BJ (cell line): ENCODE measurements at places on chromosomes 6 and 20.

- DNase-seq = no peak
Observed at GRCh38 chr20:5470943-5471342, 154.2 kb upstream of the PROKR2 start.

- DNase-seq = no peak
Observed at GRCh38 chr6:30676660-30677285, 4.0 kb upstream of the DHX16 start.

DNA sequence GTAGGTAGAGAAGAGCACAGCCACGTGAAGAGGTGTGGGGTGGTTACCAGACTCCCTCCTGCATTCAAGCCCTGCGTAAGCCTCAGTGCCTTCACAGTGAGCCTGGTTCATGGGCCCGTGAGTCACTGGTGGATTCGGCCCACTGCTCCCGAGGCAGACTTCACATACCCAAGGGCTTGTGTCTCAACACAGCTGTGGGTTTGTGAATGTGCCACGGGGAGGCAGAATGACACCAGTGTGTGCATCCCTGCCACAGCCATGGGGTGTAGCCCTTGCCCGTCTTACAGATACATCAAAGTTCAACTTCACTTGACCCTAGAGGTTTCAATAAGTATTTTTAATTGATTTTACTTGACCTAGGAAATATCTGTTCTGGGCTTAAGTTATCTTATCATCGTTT lies 108.5 kb downstream of the MAP3K4 start:
- DNase-seq = no peak

- no peak for DNase-seq
Observed at GRCh38 chr6:12890171-12890790, 173.7 kb downstream of the PHACTR1 start.

- DNase-seq = no peak
Observed at GRCh38 chr6:83852528-83853177, 507 bp upstream of the RIPPLY2 start.

DNA sequence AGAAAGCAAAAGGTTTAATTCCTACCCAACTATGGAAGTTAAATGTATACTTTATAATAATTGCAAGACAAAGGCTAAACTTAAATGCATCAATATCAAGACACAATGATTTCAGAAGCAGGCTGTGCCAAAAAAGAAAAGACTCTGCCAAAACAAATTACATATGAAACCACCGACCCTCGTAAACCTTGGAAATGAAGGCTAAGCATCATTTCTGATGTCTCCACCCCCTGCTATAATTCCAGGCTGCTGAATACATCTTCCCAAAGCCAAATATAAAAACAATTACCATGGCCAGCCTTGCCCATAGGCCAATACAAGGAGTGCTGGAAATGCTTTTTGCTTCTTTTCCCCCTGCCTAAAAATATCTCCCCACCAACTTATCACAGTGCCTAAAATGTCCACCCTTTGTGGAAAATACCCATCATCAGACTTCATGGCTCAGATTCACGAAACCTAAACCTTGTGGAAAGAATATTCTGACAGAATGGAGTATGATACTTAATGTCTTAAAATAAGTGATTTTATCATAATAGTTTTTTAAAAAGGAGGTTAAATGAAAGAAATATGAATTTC lies 37.4 kb downstream of the RCAN2 start:
- DNase-seq = peak; percentile 51

GRCh38 chr6:62390401-62390800 lies 104.4 kb upstream of the KHDRBS2 start:
- DNase-seq = no peak

DNA sequence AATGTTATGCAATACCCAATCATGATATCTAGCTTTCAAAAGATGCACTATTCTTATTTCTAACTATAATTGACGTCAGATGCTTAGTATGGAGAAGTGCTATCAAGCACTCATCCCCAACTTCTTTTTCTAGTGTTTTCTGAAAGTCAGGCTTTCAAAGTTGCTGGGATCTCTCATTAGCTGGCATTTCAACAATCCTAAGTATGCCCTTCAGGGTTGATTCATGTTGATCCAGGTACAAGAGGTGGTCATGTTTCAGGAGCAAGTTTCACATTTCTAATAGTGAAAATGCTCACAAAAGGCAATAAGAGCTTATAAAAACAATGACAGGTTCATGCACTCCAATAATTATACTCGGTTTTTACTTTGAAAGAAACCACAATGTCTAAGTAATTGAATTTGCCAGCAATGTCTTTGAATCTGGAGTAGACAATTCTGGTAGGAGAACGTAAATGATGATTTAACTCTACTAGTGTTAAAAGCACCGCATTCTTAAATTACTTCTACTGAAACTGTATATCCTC lies 193.7 kb upstream of the KHDRBS2 start:
- DNase-seq = no peak

DNA sequence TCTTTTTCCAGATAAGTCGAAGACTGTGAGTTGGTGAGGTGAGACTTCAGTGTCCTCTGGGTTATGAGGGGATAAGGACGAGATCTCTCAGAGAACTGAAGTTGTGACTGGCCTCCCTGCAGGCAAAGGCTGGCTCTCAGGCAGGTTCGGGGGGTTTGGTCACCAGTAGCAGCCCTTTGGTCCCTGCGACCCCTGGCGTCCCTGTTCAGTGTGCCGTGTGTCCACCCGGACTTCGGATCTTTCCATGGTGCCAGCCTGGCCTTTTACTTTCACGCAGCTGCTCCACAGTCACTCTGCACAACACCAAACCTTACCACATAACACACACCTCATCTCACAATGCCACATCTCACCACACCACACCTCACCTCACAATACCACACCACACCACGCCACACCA lies 131.9 kb downstream of the ERMARD start:
- no peak for DNase-seq

DNA sequence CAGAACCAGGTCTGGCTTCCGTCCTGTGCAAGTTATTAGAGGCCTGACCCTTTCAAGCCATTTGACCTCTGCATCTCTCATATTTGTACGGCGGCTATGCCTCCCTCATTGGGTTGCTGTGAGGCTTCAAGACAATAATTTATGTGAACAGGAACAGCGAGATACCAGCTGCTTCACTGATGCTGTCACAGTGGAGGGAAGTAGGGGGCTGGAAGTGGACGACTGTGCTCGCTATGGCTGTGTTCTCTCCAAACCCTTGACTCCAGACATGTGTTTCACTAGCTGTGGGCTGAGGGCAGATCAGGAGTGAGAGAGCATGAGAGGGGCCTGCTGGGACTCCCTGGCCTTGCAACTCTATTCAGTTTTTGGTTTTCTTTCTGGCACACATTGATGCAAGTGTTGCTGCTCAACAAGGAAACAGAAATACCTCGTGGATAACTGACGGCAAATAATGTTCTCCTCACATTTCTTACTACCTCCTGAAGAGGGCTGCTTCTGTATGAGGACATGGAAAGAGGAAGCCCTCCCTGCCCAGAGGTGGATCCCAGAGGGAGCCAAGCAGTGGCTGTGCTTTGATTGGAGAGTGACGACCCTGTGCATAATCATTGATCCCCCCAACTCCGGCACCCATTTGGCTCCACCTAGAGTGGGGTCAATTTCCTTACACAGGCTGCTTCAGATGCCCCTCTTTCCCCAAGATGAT lies 34.7 kb upstream of the SCP2D1 start:
- no peak for DNase-seq

DNA sequence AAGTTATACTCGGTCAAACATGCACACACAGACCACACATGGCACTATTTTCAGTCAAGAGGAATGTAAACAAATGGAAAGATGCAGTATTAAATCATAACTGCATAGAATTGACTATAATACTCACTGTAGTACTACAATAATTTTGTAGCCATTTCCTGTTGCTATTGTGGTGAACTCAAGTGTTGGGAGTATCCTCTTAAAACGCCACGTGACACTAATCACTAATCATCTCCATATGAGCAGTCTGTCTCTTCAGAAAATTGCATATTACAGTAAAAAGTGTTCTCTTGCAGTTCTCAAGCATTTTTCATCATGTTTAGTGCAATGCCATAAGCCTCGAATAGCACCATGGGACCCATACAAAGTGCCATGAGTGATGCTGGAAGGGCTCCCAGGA lies 258.7 kb upstream of the ID4 start:
- DNase-seq = peak; percentile 9

DNA sequence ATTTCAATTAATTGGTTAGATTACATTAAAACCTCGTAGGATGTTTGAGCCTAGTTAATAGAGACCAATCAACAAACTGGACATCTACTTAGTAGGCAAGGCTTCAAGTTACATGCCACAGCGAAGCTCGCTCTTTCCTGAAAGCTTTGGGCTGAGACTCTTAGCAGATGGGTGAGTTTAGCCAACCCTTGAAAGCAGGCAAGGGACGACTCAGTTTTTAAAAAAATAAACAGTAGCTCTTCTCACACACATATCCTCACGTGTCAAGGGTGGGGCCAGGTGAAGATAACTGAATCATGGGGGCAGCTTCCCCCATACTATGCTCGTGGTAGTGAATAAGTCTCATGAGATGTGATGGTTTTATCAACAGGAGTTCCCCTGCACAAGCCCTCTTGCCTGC lies 775 bp downstream of the MTFR2 start:
- DNase-seq = no peak

DNA sequence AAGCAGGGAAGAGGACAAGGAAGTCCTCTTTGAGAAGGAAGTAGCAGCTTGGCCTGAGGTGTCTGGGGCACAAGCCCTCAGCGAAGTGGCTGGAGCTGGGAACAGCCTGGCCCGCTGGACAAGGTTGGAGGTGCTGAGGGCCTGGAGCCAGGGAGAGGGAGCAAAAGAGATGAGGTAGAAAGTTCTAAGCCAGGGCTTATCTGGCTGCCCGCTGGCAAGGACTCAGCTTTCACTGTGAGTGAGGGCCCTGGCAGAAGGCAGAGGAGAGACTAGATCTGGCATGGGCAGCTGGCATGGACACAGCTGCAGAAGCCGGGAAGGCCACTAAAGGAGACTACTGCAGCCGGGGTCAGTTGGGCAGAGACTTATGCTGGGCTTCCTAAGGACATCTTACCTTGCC lies 21.8 kb upstream of the PCMTD2 start:
- no peak for DNase-seq

DNA sequence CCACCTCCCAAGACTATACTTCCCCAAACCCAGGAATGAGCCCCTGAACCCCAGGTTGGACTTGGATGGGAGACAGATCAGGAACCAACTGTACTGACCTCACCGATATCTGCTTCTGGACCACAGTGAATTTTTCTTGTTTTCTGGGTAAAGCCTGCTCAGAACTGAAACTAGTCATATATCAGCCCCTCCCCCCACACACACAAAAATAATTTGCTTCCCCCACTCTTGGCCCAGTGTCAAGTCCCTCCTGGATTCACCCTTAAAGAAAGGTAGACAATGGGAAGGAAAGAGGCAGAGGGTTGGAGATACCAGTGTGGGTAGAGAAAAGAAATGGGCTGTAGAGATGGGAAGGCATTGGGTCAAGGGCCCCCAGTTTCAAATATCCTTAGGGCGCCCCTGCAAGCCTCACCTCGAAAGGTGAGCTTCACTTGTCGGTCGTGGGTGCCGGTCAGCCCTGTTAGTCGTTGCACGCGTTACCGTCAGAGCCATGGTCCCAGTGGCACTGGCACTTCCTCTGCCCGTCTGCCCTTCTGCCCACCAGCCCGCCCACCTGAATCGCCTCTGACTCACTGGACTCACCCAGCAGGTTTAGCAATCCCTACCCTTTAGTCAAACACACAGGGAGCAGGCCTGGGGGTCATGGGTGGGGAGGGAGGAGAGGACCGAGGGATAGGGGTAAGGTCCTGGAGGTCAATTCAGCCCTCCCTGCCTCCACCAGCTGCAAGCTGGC lies 8.5 kb upstream of the SPAG4 start:
- DNase-seq = no peak

GRCh38 chr20:23132293-23132929 lies 46.3 kb upstream of the CD93 start:
- no peak for DNase-seq

GRCh38 chr6:139912735-139913400 lies 538.4 kb upstream of the CITED2 start:
- DNase-seq = no peak

- no peak for DNase-seq
Observed at GRCh38 chr6:56540232-56541029, 102.3 kb downstream of the DST start.

- DNase-seq = peak; percentile 25
Observed at GRCh38 chr6:52317841-52318581, 33.5 kb upstream of the MCM3 start.

- DNase-seq = no peak
Observed at GRCh38 chr6:39617026-39617425, 108.2 kb downstream of the KIF6 start.

GRCh38 chr6:74785236-74785635 lies 420.6 kb downstream of the COL12A1 start:
- DNase-seq = no peak

GRCh38 chr6:98836962-98837944 lies 2.9 kb downstream of the POU3F2 start:
- DNase-seq = no peak

- DNase-seq = no peak
Observed at GRCh38 chr6:142260748-142261147, 41.1 kb upstream of the ADGRG6 start.

DNA sequence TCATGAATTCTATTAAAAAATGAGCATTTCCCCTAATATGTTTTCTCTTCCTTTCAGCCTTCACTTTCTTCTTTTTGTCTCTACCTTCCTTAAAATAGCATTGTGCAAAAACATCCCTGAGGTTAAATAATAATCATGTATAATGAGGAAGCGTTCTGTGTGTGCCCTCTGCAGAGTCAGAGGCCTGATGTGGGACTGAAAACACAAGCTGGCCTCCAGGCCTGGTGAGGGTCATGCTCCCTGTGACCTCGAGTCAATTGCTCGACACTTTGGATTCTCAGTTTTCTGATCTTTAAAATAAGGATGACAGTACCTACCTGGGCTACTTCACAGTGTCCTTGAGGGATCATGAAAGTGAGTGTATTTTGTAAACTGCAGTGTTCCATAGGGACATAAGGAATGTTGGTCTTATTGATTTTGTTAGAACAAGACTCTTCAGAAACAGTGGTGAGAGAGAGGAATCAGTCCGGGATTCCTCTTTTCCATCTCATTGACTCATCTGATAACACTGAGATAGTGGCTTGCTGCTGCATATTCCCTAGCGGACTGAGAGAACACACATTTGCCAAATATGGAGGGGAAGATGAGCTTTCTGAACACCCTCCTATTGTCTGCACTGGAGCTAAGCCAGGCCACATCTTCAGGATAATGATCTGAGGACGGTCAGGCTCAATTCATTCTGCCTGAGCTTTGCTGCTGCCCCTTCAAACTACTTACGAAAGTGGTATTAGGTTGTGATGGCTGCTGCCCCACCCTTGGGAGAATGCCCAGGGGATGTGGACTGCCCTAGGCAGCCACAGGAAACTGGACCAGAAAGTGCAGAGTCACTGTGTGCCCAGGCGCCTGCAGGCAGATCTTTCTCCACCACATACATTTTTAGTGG lies 39.6 kb upstream of the PDE7B start:
- no peak for DNase-seq

GRCh38 chr6:111382476-111383294 lies 100.3 kb downstream of the REV3L start:
- DNase-seq = no peak

DNA sequence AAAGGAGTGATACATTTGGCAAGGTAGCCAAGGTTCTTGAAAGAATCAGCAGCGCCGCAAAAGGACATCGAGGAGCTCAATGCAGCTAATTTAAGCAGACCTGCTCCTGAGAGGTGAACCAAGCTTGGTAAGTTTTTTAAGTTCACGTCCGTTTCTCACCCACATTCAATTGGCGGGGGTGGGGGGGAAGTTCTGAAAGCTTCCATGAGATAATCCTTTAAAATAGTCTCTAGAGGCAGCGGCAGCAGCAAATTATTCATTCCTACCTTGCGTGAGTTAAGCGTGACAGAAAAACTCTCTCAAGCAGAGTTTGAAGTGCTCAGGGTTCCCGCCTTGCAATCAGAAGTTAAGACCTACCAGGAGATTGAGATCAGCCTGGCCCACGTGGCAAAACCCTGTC lies 97.3 kb upstream of the NHSL1 start:
- no peak for DNase-seq

GRCh38 chr20:3209946-3210317 lies 634 bp downstream of the ITPA start:
- DNase-seq = no peak
